ENCODE measurements at places on chromosomes 11 and 22.

GRCh38 chr11:119320240-119320775, 3.4 kb upstream of the MCAM start:
- DNase-seq = no peak

- no peak for DNase-seq
These were observed 45.2 kb downstream of the SLC5A12 start for GRCh38 chr11:26676641-26677040.

DNA sequence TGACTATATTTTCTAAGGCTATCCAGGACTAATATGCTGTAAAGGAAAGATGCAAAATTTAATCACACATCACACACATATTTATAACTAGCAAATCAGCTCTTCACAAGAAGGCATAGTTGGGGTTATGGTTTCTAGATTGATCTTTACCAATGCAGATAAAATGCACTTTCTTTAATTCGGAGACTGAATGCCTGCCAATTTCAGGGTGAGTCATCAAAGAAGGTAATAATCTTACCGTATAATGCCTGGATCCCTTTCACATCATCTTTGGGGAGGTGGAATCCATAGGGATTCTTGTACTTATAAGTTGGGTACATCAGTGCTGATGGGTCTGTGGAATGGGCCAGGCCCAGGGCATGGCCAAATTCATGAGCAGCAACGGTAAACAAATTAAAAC, 16.4 kb downstream of the MMP20 start:
- DNase-seq = no peak

- DNase-seq = no peak
These were observed 720.1 kb downstream of the DLG2 start for GRCh38 chr11:84906995-84907394.

DNA sequence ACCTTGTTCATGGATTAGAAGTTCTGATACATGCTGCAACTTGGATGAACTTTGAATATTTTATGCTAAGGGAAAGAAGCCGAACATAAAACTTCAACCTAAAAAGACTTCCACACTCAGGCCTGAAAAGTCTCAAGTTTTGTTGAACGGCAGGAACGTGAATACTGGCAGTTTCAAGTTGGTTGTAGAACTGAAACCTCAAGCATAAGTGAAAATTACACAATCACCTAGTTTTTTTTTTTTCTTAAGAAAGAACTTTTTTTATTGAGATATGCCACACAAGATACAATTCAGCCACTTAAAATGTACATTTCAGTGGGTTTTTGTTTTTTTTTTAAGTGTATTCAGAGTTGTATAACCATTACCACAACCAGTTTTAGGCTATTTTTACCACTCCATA, 50.8 kb upstream of the ADORA2A start:
- DNase-seq = no peak

GRCh38 chr11:57703341-57703740, 8.7 kb downstream of the MED19 start:
- DNase-seq = no peak

DNA sequence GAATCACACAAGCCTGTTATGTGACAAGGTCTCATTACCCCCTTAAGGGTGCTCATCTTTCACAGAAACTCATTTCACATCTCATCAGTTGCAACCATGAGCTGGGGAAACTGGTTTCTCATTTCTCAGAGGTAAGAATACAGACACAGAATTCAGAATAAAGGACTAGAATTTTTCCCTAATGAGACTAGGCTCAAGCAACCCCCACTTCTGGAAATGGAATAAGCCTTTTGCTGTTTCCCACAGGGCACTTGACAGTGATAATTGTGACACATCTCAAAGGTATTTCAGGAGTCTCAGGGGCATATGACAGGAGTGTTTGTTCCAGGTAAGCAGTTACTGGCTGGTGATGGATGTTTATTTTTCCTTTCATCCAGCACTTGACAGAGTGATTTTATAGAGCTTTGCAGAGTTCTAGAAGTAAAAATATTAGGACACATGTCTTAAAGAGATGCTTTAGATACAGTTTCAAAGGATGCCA, 112.9 kb upstream of the DDI1 start:
- no peak for DNase-seq

GRCh38 chr22:23179381-23180299, 669 bp upstream of the BCR start:
- DNase-seq = peak; percentile 34

DNA sequence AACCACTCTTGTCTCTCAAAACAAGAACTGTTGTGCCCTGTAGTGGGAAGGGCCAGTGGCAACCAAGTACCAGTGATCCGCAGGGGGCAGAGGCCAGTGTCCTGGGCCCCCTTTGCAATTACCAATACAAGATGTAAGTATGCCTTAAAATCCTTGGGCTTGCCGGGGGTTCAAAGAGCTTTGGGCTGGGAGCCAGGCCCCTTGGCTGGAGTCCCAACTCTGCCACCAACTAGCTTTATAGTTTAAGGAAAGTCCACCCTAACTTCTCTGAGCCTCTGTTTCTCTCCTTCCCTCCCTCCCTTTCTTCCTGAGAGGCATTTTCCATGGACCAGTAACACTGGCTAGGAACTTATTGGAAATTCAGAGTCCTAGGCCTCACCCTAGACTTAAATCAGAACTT, 15.5 kb downstream of the CLMP start:
- DNase-seq = no peak

GRCh38 chr22:21000987-21001600, 824 bp downstream of the THAP7 start:
- DNase-seq = peak; percentile 24

- DNase-seq = no peak
These were observed 361.5 kb downstream of the TBC1D22A start for GRCh38 chr22:47123827-47124442.

GRCh38 chr11:43516316-43516850, 157.7 kb downstream of the TTC17 start:
- DNase-seq = no peak

DNA sequence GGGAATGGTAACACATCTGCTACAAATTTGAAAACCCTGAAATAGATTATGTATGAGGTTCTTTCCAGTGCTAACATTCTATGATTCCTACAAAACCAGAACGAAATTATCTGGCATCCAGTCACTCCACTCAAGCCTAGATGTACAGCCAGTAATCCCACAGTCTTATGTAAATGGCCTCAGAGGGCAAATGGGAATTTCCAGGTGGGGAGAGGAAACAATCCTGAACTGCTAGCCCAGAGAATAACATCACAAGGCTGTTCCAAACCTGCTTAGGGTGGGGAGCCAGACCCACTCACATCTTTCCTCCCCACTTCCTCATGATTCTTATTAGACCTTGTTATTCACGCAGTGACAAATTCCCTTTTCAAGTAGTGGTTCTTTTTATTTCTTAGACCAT, 3.5 kb downstream of the FIBIN start:
- no peak for DNase-seq

DNA sequence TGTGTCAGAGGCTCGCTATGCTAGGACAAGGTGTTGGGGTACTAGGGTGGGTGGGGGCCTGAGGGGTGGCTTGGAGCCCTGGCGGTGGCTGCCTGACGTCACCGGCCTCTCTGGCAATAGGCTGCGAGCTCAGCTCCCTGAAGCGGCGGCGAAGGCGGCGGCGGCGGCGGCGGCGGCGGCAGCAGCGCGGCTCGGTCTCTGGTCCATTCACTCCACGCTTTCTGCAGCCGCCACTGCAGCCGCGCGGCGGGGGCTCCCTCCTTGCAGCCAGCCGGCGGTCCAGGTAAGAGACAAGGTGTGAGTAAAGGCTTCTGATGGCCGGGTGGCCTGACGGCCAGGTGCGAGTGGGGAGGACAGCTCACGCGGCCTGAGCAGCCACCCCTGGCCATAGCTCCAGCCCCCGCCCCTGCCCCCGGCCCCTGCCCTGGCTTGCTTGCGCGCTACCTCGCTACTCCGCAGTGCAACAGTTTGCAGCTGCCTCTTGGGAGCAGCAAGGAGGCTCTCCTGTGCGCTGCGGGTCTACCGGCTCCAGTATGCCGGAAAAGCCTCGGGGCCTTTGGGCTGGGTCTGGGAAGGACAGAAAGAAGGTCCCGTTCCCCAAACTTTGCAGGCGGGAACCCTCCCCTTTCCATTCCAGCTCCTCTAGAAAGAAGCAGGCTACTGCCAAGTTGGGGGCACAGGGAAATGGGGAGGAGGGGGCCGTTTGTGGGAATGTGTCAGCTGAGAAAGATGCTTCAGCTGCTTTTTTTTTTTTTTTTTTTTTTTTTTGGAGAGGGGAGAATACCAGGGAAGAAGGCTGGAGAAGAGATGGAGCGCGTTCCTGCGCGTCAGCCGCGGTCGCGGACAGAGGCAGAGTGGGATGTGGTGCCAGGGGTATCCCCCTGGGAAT, at the start of gene C11orf87:
Gene C11orf87 (plus strand): TSS at position 210 of the 889 bp plus-strand sequence. CDS start 1,444 bp downstream, outside the sequence.
- DNase-seq = peak; percentile 2

- DNase-seq = no peak
These were observed 30.8 kb upstream of the ALDH3B2 start for GRCh38 chr11:67705264-67705663.

- no peak for DNase-seq
These were observed 4.9 kb upstream of the PTS start for GRCh38 chr11:112221274-112221835.

DNA sequence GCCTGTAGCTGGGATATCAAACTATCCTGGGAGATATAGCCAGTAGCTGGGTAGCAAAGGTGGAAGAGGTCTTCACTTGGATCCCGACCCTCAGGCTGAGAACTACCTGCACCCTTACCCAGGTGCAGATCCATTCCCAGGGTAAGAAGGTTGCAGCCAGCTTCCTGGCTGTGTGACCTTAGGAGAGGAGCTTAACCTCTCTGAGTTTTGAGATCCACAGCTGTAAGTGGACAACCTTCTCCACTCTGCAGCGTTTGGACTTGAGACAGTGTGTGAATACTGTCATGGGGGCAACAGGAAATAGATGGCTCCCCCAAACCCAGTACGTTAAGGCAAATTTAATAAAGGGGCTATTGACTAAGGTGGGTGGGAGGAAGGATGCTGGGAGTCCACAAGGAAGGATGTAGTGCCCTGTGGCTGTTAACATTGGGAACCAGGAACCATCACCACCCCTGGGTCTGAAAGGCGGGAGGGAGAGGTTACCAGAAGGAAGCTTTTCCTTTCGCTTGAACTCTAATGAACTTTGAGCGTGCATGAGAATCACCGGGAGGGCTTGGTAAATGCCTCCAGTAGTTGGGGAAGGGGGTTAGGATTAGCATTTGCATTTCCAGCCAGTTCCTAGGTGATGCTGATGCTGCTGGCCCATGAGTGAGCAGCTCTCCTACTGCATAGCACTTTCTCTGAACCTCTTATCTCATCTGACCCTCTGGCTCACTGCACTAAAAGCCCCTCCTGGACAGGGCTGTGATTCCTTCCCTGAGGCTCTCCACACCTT, 24.4 kb downstream of the SGSM1 start:
- no peak for DNase-seq

GRCh38 chr22:27919942-27920755, 1.1 kb upstream of the PITPNB start:
- peak; percentile 4 for DNase-seq

DNA sequence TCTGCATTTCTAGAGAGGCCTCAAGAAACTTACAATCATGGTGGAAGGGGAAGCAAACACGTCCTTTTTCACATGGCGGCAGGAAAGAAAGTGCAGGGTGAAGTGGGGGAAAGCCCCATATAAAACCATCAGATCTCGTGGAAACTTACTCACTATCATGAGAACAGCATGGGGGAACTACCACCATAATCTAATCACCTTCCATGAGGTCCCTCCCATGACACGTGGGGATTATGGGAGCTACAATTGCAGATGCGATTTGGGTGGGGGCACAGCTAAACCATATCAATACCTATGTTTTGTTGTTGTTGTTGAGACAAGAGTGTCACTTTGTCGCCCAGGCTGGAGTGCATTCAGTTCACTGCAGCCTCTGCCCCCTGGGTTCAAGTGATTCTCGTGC, 29.9 kb downstream of the SFI1 start:
- peak; percentile 66 for DNase-seq

DNA sequence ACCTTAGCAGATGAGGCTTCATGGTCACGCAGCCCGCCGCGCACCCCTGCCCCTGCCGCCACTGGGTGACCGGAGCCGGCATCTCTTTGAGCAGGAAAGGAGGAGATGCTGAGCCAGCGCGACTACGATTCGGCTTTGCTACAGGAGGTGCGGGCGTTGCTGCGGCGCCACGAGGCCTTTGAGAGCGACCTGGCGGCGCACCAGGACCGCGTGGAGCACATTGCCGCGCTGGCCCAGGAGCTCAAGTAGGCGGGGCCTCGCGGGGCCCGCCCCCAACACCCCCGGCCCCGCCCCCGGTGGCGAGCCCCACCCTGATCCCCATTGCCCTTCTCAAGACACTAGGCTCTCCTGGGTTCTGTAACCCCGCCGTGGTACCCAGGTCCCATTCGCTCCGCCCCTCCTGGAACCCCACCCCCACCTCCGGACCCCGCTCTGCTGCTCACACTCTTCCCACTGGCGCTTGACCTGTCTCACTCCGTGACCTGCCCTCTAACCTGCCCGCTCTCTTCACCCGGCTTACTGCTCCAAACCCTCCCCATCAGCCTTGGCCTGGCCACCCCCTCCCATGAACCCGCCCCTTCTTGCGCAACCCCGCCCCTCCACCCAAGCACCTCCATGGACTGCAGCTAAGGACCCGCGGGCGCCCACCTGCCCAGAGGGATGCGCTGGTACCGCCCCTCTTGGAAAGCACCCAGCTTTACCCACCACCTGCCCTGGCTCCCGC, 9.1 kb downstream of the CTSF start:
- DNase-seq = peak; percentile 55

- no peak for DNase-seq
These were observed 396.6 kb downstream of the NELL1 start for GRCh38 chr11:21066030-21066429.

DNA sequence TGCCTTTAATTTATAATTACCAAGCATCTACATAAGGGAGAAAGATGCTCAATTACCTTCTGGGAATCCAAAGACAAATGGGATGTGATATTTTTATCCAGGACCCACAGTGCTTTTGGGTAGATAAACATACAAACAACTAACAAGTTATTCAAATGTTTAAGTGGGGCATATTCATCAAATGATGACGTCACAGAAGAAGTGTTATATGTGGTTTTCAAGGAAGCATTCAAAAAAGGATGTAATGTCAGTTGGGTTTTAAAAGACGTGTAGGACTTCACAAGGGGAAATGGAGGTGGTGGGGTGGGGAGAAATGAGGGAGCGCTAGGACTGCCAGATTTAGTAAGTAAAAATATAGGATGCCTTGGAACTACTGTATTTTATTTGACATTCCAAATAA, 915.9 kb downstream of the KCNA4 start:
- DNase-seq = no peak

DNA sequence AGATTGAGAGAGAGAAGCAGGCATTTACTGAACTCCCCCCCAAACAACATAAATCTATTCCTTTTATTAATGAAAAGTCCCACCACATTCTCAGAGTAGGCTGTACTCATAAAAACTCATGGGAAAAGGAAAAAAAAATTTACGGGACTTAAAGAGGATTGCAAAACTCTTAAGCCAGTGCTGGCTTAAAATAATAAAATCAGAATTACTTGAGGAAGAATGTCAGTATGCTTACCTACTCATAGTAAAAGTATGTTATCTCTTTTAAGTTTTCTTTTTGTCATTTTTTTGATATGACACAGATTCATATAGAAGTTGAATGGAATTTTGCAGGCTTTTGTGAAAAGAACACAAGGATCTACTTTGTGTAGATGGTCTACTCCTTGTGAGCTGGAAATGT, 126.3 kb downstream of the LUZP2 start:
- no peak for DNase-seq

All from activated CD4-positive, alpha-beta T cell treated with anti-CD3 and anti-CD28 coated beads for 48 hours (primary cell).